ENCODE measurements at places on chromosomes 16 and 17. TPM values are rescaled to one million over a fixed set of nuclear protein-coding genes. Genes with fewer than 3 reads are reported as not detected.

The FOXL1 gene
- not detected for polyA plus RNA-seq

The SNX20 gene
- polyA plus RNA-seq: not detected

The SPATA22 gene
- 0.53 TPM for polyA plus RNA-seq

The RNU2-1 gene
- polyA plus RNA-seq: not detected

The TMEM94 gene
- polyA plus RNA-seq: 31.4 TPM

The CCL4 gene
- 0.13 TPM for polyA plus RNA-seq

The CAPN15 gene
- 50.2 TPM for polyA plus RNA-seq

The NME3 gene
- 76.3 TPM for polyA plus RNA-seq

The TMC8 gene
- polyA plus RNA-seq: 10.9 TPM

The FCSK gene
- 15.1 TPM for polyA plus RNA-seq

The NUPR1 gene
- 0.34 TPM for polyA plus RNA-seq

The PRSS36 gene
- polyA plus RNA-seq: 0.09 TPM

The DHRS7C gene
- polyA plus RNA-seq: not detected

The PCTP gene
- 37.4 TPM for polyA plus RNA-seq

The KRT222 gene
- 0.11 TPM for polyA plus RNA-seq

The CORO6 gene
- 9.1 TPM for polyA plus RNA-seq

The CES3 gene
- polyA plus RNA-seq: 1.3 TPM

The MRPS23 gene
- 127 TPM for polyA plus RNA-seq

The CLEC19A gene
- polyA plus RNA-seq: not detected

The GAS7 gene
- polyA plus RNA-seq: not detected

The PITPNM3 gene
- polyA plus RNA-seq: 0.32 TPM

The HS3ST3A1 gene
- 6.6 TPM for polyA plus RNA-seq

The CCL7 gene
- not detected for polyA plus RNA-seq

The DHX40 gene
- 16.4 TPM for polyA plus RNA-seq

The CD7 gene
- not detected for polyA plus RNA-seq

The OR1G1 gene
- polyA plus RNA-seq: not detected

The TAT gene
- polyA plus RNA-seq: not detected

The FAM20A gene
- polyA plus RNA-seq: not detected

The WNT9B gene
- not detected for polyA plus RNA-seq

The MRPL12 gene
- 351 TPM for polyA plus RNA-seq

The NPIPB9 gene
- polyA plus RNA-seq: 1.2 TPM

The GSE1 gene
- 101 TPM for polyA plus RNA-seq

The NLRC5 gene
- not detected for polyA plus RNA-seq

The KRT40 gene
- not detected for polyA plus RNA-seq

The SLC2A4 gene
- 2.6 TPM for polyA plus RNA-seq

The GID4 gene
- 4.2 TPM for polyA plus RNA-seq

The IL17C gene
- polyA plus RNA-seq: not detected

The PIK3R6 gene
- polyA plus RNA-seq: not detected

The PDE6G gene
- polyA plus RNA-seq: not detected

The KRTAP2-3 gene
- not detected for polyA plus RNA-seq

All from K562 (cell line).